ENCODE measurements at places on chromosomes 3 and 15.

GRCh38 chr15:63380808-63381282 is 801 bp downstream of the CA12 start:
- DNase-seq: no peak

DNA sequence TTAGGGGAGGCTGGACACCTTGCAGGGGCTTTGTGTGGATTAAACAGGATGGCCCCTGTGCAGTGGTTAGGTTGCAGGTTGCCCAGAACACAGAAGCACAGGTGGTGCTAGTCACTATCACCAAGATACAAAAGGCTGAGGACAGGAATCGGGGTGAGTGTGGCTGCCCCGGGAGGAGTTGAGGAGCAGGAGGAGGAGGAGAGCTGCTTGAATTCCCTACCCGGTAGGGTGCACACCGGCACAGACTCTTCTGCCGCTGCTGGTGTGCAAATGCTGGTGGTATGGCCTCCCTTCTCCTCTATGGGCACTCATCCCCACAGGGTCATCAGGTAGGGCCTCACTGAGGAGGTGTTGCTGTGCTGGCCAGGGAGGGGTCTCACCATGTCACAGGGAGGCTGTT is 67.5 kb upstream of the SMAD6 start:
- no peak for DNase-seq

GRCh38 chr15:100116416-100117190 is 225.2 kb downstream of the ADAMTS17 start:
- DNase-seq: no peak

DNA sequence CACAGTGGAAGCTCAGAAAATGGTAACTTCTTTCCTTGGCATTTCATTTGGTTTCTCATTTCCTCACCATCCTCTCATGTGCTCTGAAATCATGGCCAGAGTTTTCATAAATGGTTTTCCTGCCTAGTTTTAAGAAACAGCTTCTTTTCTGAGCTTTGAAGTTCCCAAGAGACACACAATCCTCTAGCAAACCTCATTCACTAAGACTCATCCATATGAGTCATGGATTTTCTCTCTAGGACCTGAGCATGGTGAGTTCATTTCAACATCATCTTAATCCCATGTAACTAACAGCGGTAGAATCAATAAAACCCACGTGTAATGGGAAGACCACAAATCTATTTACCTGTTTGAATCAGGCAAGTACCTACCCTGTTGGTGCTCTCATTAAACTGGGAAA is 274.5 kb upstream of the LRTM1 start:
- DNase-seq: no peak

GRCh38 chr3:104347291-104347690 is 1019.4 kb upstream of the ALCAM start:
- no peak for DNase-seq

- DNase-seq: no peak
Observed at GRCh38 chr3:32224016-32224516, 14.4 kb upstream of the CMTM8 start.

DNA sequence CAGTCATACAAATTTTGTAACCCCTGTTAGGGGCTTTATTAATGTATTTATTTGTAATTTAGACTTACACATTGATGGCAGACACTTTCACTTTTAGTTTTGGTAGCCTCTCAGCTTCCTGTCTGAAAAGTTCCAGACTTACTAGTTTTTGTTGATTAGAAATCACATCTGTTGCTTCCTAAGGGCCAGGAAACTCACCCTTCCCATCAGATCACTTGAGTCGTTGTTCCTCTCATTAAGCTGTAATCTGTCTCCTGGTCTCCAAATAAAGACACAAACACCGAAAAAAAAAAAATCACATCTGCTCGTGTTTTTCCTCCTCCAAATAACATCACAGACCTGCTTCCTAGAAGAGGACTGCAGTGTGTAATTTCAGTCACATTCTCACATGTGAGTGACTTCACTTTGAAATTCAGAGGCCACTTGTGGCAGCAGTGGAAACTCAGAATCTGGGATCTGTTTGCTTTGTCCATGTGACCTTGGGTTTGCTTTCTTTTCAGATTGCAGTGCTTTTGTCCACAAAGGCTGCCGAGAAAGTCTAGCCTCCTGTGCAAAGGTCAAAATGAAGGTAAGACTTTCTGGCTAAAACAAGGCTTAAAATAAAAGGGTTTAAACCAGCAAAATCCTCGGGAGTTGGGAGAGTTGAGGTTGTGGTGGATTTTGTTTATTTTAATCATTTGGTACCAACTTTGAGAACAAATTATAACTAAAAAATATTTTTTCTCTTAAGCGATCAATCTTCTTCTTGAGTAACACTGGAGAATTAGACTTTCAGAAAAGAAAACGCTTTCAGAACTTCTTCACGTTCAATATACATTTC is 87.0 kb downstream of the KLHL25 start:
- DNase-seq: no peak

- no peak for DNase-seq
Observed at GRCh38 chr15:67548236-67548852, 5.8 kb downstream of the MAP2K5 start.

GRCh38 chr15:90553248-90553745 is 23.6 kb downstream of the CRTC3 start:
- DNase-seq: no peak

GRCh38 chr15:96303503-96304056 is 26.9 kb upstream of the NR2F2 start:
- no peak for DNase-seq

DNA sequence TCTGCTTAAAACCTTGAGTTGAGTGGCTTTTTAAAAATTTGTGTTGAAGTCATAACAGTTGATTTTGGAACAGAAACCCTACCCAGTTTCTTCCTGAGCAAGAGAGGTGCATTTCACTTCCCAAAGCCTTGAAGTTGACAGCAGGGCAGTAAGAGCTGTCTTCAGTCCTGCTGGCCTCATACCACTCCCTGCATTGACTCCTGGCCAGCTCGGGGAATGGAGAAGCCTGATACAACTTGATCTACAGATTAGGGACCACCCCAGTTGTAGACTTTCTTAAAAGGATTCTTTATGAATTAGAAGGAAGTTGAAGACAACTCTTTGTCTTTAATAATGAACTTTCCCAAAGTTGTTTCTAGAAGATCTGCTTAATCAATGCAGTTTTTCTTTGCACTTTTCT is 90.6 kb upstream of the FLNB start:
- no peak for DNase-seq

GRCh38 chr3:60758831-60759230 is 492.4 kb downstream of the FHIT start:
- no peak for DNase-seq

- DNase-seq: no peak
Observed at GRCh38 chr3:151347432-151347831, 18.1 kb upstream of the P2RY13 start.

DNA sequence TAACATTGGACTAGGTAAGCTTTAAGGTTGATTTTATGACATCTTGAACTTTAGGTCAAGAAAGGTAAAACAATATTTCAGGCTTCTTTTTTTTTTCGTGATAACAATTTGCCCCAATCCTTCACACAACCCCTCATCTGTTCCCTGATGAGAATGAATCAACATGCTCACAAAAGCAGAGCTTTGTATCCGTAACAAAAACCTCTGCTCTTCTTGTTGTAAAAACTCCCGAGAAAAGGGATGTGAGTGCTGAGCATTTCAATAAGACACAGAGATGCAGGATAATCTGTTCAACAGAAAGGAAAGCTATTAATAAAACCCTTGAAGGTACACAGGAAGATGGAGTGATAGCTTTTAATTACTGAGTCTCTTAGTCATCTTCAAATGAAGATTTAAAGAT is 94.3 kb downstream of the RAD18 start:
- no peak for DNase-seq

- DNase-seq: no peak
Observed at GRCh38 chr3:71360764-71361163, 222.8 kb downstream of the FOXP1 start.

GRCh38 chr3:47663630-47664240 is 85.1 kb upstream of the CSPG5 start:
- DNase-seq: no peak

DNA sequence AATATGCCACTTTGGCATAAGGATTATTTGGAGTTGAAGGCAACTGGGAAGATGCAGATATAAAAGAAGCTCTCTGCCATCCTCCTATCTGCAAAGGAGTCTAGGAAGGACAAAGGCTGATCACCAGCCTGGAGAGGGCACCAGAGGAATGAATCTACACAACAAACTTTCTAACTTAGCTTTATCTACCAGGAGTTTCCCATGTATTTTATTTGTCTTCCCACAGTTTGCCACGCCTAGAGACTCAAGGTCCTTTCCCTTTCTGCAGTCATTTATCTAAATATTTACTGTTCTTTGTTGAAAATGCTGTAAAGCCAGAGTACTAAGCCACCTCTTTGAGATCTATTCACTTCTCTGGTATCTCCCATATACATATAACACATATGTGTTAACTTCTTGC is 32.2 kb downstream of the GPR176 start:
- DNase-seq: no peak

DNA sequence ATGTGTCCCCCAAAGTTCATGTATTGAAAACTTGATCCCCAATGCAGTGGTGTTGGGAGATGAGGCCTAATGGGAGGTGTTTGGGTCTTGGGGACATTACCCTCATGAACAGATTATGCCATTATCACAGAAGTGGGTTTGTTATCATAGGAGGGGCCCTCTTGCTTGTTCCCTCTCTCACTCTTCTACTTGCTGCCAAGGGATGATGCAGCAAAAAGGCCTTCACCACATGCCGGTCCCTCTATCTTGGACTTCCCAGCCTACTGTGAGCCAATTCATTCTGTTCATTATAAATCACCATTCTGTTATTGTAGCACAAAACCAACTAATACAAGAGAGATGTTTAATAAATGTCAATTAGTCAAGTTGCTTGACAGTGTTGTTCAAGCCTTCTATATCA is 47.2 kb downstream of the FAM227B start:
- no peak for DNase-seq

GRCh38 chr15:92614791-92615785 is 40.5 kb downstream of the FAM174B start:
- no peak for DNase-seq

- DNase-seq: no peak
Observed at GRCh38 chr3:55725681-55726500, 238.8 kb upstream of the WNT5A start.

- no peak for DNase-seq
Observed at GRCh38 chr15:89917442-89918101, 4.8 kb upstream of the ARPIN start.

GRCh38 chr3:190321789-190322603 is at the start of gene CLDN1:
Gene CLDN1 (minus strand): TSS chr3:190322446. CDS start chr3:190322206, 240 bp downstream.
- DNase-seq: peak; percentile 37

DNA sequence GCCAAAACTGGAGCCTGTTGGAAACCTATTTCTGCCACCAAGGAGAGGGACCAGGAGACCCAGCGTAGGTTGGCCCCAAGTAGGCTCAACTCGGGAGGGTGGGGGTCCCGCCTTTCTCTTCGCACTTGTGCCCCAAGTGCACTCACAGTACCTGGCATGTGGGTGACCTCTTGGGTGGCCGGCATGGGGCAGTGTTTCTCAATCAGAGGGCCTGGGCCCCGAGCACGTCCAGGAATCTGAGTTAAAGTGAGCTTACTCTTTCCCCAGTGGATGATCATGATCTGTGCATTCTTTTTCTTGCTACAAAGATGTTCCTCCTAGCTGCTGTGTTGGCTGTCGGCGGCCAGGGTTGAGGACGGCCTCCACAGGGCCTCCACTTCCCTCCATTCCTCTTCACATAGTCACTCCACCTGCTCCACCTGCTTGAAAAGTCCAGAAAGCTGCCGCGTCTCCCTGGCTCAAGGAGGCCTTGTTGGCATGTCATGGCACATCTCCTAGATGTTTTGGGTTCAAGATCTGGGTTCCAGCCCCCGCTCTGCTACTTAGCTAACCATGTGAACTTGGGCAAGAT is 66.5 kb upstream of the SEC61A1 start:
- DNase-seq: no peak

- no peak for DNase-seq
Observed at GRCh38 chr15:73937726-73938125, 11.5 kb downstream of the LOXL1 start.

DNA sequence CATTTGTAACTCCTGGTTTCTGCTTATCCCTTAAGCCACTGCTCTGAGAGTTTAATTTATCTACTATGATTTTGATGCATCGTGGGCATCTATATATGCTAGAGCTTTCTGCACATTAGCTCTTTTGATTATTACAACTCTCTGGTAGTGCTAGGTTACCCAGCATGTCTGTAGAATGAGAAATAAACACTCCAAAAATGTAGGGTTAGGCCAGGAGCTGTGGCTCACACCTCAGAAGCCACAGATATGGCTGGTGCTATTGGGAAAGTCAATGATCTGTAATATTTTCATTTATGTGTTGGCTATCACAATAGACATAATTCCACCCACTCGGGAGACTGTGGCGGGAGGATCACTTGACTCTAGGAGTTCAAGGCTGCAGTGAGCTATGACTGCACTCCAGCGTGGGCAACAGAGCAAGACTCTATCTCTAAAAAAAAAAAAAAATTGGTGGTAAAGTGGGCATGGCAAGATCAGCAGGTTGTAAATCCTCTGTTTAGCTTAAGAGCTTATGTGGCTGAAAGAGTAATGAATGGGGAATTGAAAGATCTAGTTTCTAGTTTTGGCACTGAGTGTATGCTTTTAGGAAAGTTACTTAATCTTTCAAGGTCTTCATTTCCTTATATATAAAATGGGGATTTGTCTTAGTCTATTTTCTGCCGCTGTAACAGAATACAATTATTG is 6.3 kb downstream of the TIGIT start:
- DNase-seq: no peak
